ENCODE measurements at places on chromosomes 1 and 21. TPM values are rescaled to one million over a fixed set of nuclear protein-coding genes. Genes with fewer than 3 reads are reported as not detected.

GRCh38 chr1:7956218-7957032 lies 5.1 kb upstream of the PARK7 start:
- H3K27ac ChIP-seq: no peak overlapping the region
- H3K36me3 ChIP-seq: no peaks in the 10 kb centered on the region
- no peak for DNase-seq
- H3K4me1 ChIP-seq: no peaks in the 10 kb centered on the region

GRCh38 chr1:85394130-85394529 lies 70.8 kb downstream of the DDAH1 start:
- no peaks in the 10 kb centered on the region for H3K27me3 ChIP-seq
- no peaks in the 10 kb centered on the region for H3K4me1 ChIP-seq
- H3K4me3 ChIP-seq: no peak overlapping the region
- H3K27ac ChIP-seq: no peak overlapping the region

Gene VHLL
- total RNA-seq: not detected

DNA sequence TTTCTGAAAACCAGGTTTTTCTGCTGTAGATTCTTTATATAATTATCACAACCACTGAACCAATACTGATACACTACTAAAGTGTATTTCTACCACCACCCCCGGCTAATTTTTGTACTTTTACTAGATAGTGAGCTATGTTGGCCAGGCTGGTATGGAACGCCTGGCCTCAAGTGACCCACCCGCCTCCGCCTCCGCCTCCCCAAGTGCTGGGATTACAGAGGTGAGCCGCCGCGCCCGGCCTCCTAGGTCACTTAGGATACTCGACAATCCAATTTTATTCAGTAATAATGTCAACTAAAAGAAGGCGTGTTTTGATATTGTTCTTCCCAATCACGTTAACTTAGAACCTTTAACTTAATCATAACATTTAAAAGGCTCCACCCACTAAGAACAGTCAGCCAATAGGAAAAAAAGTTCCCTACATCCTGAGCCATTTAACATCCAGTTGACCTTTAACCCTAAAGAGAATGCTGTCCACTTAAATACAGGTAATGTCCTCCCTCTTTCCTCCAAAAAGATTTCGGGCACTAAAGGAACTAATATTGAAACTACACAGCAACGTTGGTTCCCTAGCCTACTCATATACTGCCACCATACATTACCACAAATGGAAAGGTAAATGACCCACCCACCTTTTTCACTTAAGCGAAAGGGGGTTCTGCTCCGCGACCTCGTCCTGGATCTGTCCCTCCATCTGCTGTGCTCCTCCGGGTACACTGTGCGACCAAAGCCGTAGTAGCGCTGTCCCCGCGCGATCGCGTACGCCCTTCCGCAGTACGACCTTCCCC lies 1.2 kb downstream of the RSRP1 start:
- peak overlapping the region; percentile 97 for H3K4me3 ChIP-seq
- no peaks in the 10 kb centered on the region for H3K27me3 ChIP-seq
- DNase-seq: no peak
- H3K4me1 ChIP-seq: peaks cover 9% of the 10 kb centered on the region
- H3K27ac ChIP-seq: peak overlapping the region; percentile 97
- peaks cover 23% of the 10 kb centered on the region for H3K36me3 ChIP-seq

- DNase-seq: no peak
- H3K27ac ChIP-seq: no peak overlapping the region
- no peaks in the 10 kb centered on the region for H3K36me3 ChIP-seq
Measured at GRCh38 chr1:54844564-54844963, 42.4 kb downstream of the DHCR24 start.

- no peaks in the 10 kb centered on the region for H3K36me3 ChIP-seq
- H3K27me3 ChIP-seq: no peaks in the 10 kb centered on the region
- H3K4me1 ChIP-seq: peaks cover 3% of the 10 kb centered on the region
- no peak for DNase-seq
Measured at GRCh38 chr1:232915212-232915611, 35.2 kb upstream of the NTPCR start.

DNA sequence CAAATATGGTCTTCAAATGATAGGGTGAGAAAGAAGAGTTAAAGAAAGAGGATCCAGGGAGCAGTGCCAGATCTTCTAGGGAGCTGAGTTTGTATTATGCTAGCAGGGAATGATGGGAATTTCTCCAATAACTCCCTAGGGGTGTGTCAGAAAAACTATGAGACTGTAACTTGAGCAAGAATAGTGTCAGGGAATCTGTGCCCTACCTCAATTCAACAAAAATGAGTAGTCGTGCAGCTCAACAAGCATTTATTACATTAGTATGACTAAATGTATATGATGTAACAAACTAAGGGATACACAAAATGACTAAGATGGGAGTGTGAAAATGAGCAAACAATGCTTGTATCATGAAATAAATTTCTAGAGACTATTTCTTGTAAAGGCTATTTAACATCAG lies 24.2 kb downstream of the SPAG17 start:
- H3K27ac ChIP-seq: no peak overlapping the region
- no peaks in the 10 kb centered on the region for H3K36me3 ChIP-seq
- DNase-seq: no peak
- no peaks in the 10 kb centered on the region for H3K27me3 ChIP-seq

DNA sequence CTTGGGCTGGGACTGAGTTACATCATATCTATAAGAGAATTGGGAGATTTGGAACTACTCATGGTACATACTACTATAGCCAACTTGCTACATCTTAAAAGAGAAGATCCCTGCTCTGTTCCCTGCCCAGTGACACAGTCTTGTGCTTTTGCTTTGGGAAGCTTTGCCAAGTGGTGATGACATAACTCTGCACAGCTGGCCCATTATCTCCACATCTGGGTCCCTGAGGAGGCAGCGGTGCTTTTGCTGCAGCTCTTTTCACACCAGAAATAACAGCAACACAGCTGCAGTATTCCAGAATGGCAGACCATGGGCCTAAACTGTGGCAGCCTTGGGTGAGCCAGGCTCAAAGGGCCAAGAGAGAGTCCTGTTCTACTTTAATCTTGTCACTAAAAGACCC lies 296.0 kb downstream of the HHAT start:
- no peaks in the 10 kb centered on the region for H3K27me3 ChIP-seq
- H3K4me1 ChIP-seq: no peaks in the 10 kb centered on the region
- no peak overlapping the region for H3K4me3 ChIP-seq
- H3K27ac ChIP-seq: no peak overlapping the region

Gene OR10Z1
- not detected for total RNA-seq

DNA sequence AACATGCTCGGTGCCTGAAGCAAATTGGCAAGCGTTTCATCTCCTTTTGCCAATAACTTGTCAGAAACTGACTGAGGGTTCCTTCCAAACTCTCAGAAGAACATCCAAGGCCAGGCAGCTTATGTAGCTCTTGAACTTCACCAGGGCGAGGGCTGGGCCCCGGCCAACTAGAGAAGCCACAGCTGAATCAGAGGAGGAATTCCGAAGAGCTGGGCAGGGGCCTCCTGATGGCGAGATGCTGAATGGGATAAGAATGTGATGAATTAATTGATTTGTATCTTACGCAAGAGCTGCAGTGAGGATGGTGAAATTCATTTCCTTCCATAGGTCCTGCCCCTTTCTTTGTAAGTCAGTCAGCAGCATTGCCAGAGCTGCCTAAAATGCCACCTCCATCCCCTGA lies 345.8 kb downstream of the KIF26B start:
- no peak overlapping the region for H3K27ac ChIP-seq
- no peak for DNase-seq
- no peak overlapping the region for H3K4me3 ChIP-seq
- no peaks in the 10 kb centered on the region for H3K4me1 ChIP-seq
- no peaks in the 10 kb centered on the region for H3K36me3 ChIP-seq

- H3K4me3 ChIP-seq: no peak overlapping the region
- no peaks in the 10 kb centered on the region for H3K4me1 ChIP-seq
- no peaks in the 10 kb centered on the region for H3K27me3 ChIP-seq
- H3K36me3 ChIP-seq: no peaks in the 10 kb centered on the region
- no peak overlapping the region for H3K27ac ChIP-seq
Measured at GRCh38 chr1:210076620-210077019, 138.6 kb downstream of the SYT14 start.

Gene DCDC2B
- total RNA-seq: 0.15 TPM

- H3K4me1 ChIP-seq: no peaks in the 10 kb centered on the region
- H3K27me3 ChIP-seq: no peaks in the 10 kb centered on the region
- DNase-seq: no peak
- H3K27ac ChIP-seq: no peak overlapping the region
Measured at GRCh38 chr1:70930062-70930461, 117.6 kb downstream of the PTGER3 start.

Gene KIF17
- total RNA-seq: 0.45 TPM

DNA sequence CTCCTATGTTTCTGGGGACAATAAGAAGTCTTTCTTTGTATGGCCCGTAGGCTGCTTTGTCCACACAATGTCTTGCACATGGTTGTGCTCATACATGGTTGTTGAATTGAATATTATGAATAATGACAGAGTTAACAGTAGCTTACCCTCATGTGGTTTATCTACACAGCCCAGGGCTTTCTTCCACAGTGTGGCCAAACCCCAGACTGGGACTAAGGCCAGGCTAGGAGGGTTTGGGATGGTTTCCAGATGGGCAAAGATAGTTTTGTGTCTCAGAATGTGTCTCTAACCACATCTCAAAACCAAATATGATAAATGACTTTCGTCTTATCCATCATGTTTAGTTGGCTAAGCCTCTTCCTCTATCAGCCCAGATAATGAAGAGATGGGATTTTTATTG lies 65.2 kb downstream of the CACNA1E start:
- no peaks in the 10 kb centered on the region for H3K27me3 ChIP-seq
- no peak overlapping the region for H3K4me3 ChIP-seq
- DNase-seq: no peak
- no peak overlapping the region for H3K27ac ChIP-seq

- H3K36me3 ChIP-seq: no peaks in the 10 kb centered on the region
- DNase-seq: no peak
- H3K27me3 ChIP-seq: no peaks in the 10 kb centered on the region
- no peaks in the 10 kb centered on the region for H3K4me1 ChIP-seq
- H3K4me3 ChIP-seq: no peak overlapping the region
Measured at GRCh38 chr21:37757606-37758376, 158.5 kb downstream of the KCNJ6 start.

DNA sequence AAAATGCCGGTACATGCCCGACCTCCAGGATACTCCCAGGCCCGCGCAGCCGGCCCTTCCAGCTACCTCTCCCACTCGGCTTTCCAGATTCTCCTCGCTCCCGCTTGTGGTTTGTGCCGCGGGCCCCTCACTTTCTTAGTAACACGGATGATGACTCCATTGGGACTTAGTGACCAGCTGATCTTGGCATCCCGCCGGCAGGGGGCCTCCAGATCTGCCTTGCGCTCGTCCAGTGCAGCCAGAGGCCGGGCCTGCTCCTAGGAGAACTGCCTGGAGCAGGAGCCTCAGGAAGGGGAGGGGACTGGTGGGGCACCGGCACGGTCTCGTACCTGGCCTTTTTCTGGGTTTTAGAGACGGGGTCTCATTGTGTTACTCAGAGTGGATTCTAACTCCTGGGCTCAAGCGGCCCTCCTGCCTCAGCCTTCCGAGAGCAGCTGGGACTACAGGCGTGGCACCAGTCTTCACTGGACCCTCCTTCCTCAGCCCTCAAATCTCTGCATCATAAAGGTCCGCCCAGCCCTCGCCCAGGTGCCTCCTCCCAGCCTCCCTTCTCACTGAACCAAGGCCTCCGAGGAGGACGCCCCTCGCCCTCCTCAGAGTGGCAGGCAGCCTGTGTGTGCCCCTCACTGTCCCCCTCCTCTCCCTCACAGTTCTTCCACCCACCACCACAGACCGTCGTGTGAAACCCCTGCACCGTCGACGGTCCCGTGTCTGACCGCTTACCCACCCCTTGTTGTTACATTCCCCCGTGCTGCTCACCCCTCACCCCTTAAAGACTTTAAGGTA lies 78.6 kb downstream of the SLC25A24 start:
- no peaks in the 10 kb centered on the region for H3K4me1 ChIP-seq
- H3K27ac ChIP-seq: no peak overlapping the region
- H3K27me3 ChIP-seq: peaks cover 3% of the 10 kb centered on the region
- H3K4me3 ChIP-seq: no peak overlapping the region
- H3K36me3 ChIP-seq: no peaks in the 10 kb centered on the region

Gene RGS4
- total RNA-seq: not detected

DNA sequence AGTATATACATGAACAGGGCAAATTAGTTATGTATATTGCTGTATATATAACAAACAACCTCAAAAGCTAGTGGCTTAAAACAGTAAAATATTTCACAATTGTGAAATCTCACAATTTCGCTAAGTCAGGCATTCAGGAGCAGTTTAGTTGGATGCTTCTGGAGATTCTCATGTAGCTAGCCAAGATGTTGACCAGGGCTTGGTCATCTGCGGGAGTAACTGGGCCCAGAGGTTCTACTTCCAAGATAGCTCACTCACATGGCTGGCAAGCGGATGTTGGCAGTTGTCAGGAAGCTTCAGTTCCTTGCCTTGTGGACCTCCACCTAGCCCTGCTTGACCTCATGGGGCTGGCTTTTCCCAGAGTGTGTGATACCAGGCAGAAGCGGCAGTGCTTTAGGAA lies 95.6 kb downstream of the TTC3 start:
- H3K27me3 ChIP-seq: no peaks in the 10 kb centered on the region
- H3K27ac ChIP-seq: no peak overlapping the region
- no peak overlapping the region for H3K4me3 ChIP-seq
- no peak for DNase-seq

GRCh38 chr21:42651515-42652401 lies 1.7 kb upstream of the PDE9A start:
- peaks cover 9% of the 10 kb centered on the region for H3K27me3 ChIP-seq
- H3K4me3 ChIP-seq: no peak overlapping the region
- H3K27ac ChIP-seq: no peak overlapping the region
